ENCODE measurements at places on chromosomes 4 and X.

DNA sequence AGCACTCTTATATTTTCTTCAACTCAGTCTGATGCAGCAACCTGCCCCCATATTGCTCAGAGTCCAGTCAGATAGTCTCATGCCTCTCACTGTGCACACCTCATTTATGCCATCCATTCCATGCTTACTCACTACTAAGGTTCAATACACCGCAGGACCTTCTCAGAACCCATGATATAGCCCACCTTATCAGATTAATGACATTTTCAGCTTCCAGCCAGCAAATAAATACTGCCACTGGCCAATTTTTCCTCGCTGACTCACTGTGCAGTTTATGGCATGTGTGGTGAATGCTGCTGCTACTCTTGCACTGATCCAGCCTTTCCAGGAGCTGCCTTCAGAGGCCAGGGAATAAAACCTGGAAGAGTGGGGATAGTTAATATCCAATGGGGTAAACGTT lies 380.6 kb upstream of the SPOCK3 start:
- DNase-seq: no peak

GRCh38 chrX:13167481-13168231 lies 123.2 kb upstream of the FAM9C start:
- no peak for DNase-seq

GRCh38 chr4:41514766-41515481 lies 23.0 kb upstream of the LIMCH1 start:
- no peak for DNase-seq

GRCh38 chr4:121777625-121778024 lies 12.7 kb upstream of the SMIM43 start:
- DNase-seq: no peak

DNA sequence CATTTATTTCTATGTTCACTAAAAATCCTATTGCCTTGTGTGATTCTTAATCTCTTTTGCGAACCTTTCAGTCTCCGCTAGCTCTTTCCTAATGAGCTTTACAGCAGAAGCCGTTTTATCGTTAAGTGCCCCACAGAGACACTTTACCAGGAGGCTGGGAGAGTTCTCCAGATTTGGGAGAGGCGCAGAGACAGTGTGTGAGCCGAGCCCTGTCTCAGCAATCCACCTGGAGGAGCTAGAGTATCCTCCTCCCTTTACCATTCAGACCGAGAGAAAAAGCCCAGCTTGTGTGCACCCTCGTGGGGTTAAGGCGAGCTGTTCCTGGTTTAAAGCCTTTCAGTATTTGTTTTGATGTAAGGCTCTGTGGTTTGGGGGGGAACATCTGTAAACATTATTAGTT lies 54.9 kb upstream of the MTM1 start:
- DNase-seq: no peak

- peak; percentile 76 for DNase-seq
These were observed 3.1 kb upstream of the GRPEL1 start for GRCh38 chr4:7070729-7071511.

DNA sequence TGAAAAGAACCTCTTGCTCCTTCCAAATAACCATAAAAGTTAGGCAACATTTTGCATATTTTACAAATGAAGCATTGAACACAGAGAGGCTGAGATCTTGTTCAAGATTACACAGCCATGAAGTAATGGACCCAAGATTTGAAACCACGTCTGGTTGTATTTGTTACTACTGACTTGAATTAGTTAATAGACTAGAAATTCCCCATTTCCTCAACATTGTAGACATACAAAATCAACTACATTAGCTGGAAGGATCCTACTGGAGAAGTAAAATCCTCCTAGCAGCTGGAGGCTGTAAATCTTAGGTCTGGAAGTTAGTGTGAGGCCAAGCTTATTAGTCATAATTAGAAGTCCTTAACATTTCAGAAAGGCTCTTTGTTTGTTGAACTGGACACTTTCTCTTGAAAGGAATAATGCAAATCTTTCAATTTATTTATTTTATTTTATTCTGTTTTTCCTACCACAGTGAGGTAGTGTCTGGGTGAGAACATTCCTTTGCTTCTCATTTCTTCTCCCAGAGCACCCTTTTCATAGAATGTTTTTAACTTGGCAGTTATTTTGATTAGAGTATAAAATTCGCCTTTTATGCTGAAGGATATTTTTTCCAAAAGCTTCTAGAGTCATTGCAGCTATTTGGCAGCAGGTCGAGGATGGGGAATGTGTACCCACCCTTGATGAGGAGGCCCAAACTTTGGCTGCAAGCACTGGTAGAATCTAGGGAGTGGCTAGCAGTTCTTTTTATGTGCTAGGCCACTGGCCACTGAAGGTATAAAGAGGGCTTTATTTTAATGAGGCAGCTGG lies 62.0 kb upstream of the CLNK start:
- DNase-seq: no peak

DNA sequence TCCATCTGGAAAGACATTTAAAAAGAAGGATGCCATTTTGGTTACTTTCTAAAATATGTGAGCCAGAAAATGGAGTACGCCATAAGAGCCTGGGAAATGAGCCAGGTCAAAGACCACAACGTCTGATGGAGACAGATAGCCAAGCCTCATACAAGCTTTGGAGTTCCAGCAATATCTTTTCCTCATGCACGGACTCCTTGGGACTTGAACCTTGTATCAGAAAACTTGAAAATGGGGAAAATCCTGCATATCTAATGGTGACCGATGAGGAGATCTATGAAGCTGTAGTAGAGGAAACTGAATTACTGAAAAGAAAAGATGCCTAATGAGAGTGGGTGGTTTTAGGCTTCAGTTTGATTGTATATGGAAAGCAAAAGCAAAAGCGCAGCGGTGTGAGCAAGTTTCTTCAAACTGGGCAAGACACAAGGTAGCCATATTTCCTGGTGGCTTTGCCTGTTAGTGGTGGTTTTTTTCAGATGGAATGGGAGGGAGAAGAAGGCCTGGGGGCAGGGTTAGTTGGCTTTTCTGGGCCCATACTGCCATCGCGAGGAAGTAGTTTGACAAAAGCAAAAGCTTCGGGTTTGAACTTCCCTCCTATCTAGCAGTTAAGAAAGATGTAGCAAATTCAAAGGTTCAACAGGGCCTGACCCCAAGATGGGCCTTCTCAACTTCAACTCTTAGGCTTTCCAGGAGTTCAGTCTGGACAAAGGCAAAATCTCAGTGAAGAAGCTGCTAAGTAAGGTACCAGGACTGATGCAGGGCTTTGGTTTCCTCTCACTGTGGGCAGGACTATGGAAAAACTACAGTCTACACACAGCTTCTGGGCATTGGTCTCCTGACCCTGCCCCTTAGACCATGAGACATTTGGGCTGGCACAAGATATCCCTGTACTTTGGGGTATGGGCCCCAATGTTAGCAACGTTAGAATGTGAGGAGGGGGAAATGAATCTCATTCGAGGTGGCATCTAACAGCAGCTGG lies 210.0 kb upstream of the STK26 start:
- no peak for DNase-seq

GRCh38 chrX:8639949-8640475 lies 91.9 kb downstream of the ANOS1 start:
- no peak for DNase-seq

- no peak for DNase-seq
These were observed at the start of gene PDE6B for GRCh38 chr4:624705-625590. TSS of gene PDE6B (plus strand) at chr4:625573. CDS start at chr4:625627, 54 bp downstream.

GRCh38 chrX:16653424-16653823 lies 3.5 kb downstream of the S100G start:
- DNase-seq: no peak

DNA sequence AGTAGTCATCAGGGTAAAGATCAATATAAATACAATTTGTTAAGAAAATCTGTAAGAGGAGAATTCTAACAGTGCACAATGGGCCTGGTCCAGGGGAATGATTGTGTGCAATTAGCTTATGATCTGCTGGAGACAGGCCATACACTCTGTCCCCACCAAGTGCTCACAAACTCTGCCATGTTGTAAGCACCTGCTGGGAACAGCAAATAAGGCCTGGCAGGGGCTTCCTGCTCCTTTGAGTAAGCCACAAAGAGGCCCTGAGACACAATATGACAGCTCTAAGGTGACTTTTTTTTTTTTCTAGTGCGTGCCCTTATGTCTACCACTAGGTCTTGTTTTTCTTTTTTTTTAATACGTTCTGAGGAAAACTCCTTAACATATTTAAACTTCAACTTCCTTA lies 866.3 kb upstream of the PCDH7 start:
- no peak for DNase-seq

GRCh38 chr4:22462688-22463087 lies 53.2 kb downstream of the ADGRA3 start:
- DNase-seq: no peak

DNA sequence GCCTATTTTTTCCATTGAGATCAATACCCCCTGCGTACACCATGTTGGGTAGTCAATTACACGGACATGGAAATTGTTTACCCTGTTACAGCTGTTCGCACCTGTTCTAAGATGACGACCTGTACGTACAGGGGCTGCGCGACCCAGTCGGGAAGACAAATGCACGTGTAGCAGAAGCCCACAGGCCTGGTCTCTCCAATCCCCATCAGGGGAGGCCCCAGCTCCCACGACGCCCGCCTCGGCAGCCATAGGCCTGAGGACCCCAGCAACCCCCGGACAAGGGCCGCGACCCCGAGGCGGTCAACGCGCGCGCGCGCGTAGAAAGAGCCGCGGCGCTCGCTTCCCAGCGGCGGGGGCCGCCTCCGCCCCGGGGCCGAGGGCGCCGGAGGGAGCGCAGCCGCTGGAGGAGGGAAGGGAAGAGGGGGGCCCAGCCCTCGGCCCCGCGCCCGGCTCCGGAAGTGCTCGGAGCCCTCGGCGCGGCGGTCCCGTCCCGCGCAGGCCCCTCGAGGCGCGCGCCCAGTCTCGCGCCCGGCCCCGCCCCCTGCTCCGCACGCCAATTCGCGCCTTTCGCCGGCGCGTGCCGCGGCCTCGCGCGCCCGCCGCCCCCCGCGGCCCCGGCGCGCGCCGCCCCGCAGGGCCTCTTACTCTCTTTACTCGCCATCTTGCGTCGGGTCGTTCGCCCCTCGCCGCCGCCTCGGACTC lies 618 bp downstream of the RBBP7 start:
- peak; percentile 13 for DNase-seq

- no peak for DNase-seq
These were observed 4.8 kb downstream of the ATP2B3 start for GRCh38 chrX:153522259-153522658.

GRCh38 chr4:124590480-124590879 lies 122.1 kb downstream of the ANKRD50 start:
- DNase-seq: no peak

DNA sequence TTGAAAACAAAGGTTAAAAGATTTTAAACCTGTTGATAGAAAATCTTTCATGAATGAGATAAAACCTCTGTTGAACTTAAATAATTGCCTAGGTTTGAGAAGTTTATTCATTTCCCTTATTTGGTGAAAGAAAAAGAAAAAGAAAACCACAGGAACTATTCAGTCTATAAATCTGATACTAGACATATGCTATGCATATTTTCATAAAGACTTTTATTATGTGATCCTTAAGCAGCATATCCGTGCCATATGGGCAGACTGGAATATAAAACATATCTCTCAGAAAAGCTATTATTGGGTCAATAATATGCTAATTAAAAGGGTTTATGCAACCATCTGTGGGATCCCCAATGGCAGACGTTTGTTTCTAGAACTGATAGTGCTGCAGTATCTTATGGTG lies 178.7 kb downstream of the RASL11B start:
- no peak for DNase-seq

- no peak for DNase-seq
These were observed 198.9 kb upstream of the ARSJ start for GRCh38 chr4:114178392-114178791.

GRCh38 chr4:54586320-54586955 lies 71.3 kb upstream of the KIT start:
- no peak for DNase-seq

DNA sequence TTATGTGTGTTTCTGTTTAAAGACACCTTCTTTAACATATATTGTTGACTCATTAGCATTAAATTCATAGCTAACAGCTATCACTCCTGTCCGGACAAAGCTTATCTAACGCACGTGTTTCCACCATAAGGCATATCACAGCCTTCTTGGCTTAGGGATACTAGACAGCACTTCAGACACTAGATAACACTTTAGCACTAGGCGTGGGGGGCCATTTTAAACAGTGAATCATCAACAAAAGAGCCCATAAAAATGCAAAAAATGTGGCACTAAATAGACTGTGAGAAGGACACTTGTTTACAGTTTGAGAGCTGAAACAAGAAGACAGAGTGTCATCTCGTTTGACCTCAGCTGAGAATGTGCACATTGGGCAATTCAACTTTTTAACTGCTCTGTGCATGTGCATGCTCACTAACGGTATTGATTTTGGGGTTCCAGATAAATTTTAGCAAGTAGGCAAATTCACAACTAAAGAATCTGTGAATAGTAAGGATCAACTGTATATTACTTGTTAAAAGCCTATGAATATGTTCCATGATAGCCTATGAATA lies 58.9 kb upstream of the RAI2 start:
- no peak for DNase-seq

DNA sequence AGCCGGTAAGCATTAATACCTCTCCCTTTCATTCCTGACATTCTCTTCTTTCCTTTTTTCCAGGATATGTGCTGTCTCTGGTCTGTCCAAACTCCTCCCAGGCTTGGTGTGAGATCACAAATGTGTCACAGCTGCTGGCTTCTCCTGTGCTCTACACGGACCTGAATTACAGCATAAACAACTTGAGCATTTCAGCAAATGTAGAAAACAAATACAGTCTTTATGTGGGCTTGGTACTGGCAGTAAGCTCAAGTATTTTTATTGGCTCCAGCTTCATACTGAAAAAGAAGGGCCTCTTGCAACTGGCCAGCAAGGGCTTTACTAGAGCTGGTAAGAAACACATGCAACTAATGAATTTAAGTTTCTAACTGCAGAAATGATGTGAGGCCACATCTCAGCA lies 8.4 kb downstream of the NIPAL1 start:
- no peak for DNase-seq

- no peak for DNase-seq
These were observed 211.0 kb downstream of the KCTD8 start for GRCh38 chr4:44237643-44238042.

GRCh38 chr4:113469023-113469390 lies 292.5 kb downstream of the CAMK2D start:
- DNase-seq: no peak

DNA sequence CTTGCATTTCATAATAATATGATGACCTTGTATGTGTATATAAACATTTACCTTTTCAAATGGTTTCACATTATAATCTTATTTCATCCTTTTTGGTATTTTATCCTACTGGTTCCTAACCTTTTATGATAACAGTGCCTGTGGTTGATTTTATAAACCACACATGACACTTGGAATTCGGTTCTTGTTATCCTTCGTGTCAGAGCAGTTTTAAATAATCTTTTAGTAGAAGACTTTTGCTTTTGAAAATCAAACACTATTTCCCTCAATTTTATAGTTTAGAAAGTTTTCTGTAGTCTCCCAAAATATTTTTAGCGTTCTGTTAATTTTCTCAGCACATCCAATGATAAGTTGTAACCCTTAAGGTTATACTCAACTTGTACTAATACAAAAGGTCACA lies 676.8 kb downstream of the RAPGEF2 start:
- DNase-seq: no peak

- no peak for DNase-seq
These were observed 98.3 kb upstream of the CXXC4 start for GRCh38 chr4:104593019-104593418.

- DNase-seq: no peak
These were observed 387.3 kb upstream of the TECRL start for GRCh38 chr4:64796581-64796980.
